ENCODE measurements at places on chromosomes 4 and X. TPM values are rescaled to one million over a fixed set of nuclear protein-coding genes. Genes with fewer than 3 reads are reported as not detected.
A peak's percentile ranks its signal among the peaks of the same experiment; 100 is the strongest.

Gene MSX1
- 1.1 TPM for polyA plus RNA-seq

Gene BCAP31
- 196 TPM for polyA plus RNA-seq

Gene UGT2B7
- polyA plus RNA-seq, result 102 TPM

Gene TIMM8A
- polyA plus RNA-seq, result 22.0 TPM

Gene CPE
- polyA plus RNA-seq, result 89.0 TPM

GRCh38 chrX:103831342-103831802, 685 bp downstream of the RAB9B start:
- peak; percentile 22 for DNase-seq

GRCh38 chr4:8035371-8035780, 95.7 kb upstream of the AFAP1 start:
- no peak for DNase-seq

DNA sequence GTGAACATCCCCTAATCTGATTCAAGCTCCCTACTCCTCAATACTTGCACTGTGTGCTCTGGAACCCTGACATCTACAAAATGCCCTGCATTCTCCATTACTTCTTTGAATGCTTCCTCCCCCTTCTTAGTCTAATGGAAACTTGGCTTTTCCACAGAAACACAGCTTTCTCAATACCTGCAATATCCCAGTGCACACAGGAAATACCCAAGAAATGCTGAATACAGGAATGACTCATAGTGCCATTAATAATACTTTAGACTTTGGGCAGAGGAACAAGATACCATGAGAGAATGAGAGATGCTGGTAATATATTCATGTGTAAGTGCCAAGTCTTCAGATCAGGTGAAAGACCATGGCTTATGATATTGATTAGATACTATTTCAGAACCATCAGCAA, 5.6 kb downstream of the QRFPR start:
- no peak for DNase-seq

GRCh38 chr4:59971952-59972351, 1228.2 kb upstream of the ADGRL3 start:
- DNase-seq, result no peak

GRCh38 chr4:132662456-132662855, 486.6 kb upstream of the PCDH10 start:
- DNase-seq, result no peak

DNA sequence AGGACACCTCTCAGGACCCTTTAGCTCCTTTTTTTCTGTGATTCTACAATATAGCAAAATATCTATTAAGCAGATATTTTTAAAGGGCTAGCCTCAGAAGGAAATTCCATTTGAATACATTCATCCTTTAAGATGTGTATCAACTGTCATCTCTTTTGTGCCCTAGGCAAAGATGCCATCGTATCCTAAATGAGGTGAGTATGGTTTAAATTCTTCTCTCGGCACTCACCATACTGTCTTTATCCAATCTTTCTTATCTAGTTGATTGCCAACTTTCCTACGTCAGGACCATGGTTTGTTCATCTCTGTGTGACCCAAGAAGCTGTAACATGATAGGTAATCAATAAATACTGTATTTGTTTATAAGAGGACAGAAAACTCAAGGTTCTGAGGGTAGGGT, 176.0 kb downstream of the LDB2 start:
- no peak for DNase-seq

DNA sequence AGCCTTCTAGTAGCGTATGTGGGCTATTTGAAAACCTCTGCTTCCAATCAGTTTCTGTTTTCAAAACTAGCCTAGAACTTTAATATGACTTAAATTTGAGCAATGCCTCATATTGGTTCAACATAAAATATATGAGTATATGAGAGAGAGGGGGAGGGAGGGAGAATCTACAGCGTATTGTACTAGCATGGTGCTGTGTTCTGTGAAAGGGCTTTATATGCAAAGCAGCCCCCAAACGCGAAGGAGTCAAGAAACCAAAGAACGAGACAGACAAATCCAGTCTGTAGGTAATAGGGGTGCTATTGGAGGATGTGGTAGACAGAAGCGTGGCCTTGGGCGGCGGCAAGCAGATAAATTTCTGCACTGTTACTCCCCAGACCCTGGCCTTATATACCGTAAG, 784 bp upstream of the ANXA5 start:
- no peak for DNase-seq

DNA sequence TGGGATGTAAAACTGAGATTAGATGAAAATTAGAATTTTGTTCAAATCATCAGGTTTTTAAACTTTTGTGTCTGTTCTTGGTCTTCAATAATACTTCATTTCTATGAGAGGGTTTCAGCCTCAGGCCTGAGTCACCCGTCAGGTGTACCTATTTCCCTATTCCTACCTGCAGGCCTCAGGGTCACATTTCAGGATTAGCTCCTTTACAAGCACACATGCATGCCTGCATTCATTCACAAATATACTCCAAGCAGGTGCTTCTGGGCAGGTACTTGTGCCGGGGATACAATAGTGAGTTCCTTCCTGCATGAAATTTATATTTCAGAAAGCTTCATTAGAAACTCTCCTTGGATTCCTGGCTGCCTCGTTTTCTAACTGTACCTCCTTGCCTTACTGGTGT, 114.9 kb downstream of the SHISA3 start:
- DNase-seq, result no peak

DNA sequence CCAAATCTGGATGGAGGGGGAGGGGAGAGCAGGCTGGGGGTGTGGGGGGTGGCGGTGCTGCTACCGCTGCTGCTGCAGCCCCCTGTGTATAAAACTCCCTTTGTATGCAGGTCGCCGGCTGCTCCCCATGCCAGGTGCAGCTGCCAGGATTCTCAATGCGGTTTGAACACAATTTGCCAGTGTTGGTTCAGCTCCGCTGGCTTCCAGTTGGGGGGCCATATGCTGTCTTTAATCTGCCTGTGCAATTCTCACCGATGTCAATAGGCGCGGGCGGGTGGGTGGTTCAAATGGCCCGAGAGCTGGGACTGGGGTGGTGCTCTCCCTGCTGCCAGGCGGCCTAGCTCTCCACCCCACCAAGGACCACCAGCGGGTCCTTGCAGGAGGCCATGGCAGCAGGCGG, 257.6 kb downstream of the BCOR start:
- no peak for DNase-seq

DNA sequence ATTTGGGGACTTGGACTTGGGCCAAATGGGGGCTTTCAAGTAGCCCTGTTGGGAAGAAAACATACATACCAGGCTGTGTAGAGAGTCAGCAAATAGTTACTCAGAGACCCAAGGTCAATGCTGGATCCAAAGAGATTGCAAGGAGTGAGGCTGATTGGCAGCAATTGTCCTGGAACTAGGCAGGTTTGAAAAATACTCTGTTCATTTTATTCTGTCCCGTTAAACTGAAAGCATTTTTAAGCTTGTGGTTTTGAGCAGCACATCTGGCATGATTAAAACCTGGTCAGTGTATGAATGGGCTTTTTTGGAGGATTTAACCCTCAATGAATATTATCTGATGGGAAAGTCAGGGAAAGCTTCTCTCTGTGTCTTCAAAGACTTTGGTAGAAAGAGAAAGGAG, 294.3 kb upstream of the BOD1L1 start:
- no peak for DNase-seq

- no peak for DNase-seq
Observed at GRCh38 chrX:119389214-119389613, 9.9 kb upstream of the SLC25A43 start.

- DNase-seq, result no peak
Observed at GRCh38 chrX:68831405-68832100, 2.7 kb downstream of the EFNB1 start.

DNA sequence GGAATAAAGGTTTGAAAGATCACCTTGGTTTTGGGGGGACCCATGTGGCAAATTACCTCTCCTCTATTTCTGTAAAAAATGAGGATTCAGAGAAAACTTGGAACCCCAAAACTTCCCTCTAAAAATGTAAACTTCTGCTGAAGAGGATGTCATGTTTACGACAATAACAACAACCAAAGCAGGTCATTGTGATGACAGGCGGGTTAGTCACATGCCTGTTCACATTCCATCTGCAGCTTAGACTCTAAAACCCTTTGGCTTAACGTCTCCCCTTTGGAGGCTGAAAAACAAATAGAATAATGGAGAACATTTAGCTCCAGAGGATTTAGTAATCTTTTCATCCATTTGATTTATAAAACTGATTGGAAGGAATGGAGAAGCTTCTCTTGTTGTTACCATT, 75.0 kb upstream of the FAM9C start:
- no peak for DNase-seq
